ENCODE measurements at places on chromosomes 7 and 10.

GRCh38 chr10:119680650-119681081, 29.5 kb downstream of the BAG3 start:
- DNase-seq: no peak

- no peak for DNase-seq
These were observed 197.0 kb downstream of the PLXNA4 start for GRCh38 chr7:132379292-132379691.

- DNase-seq: no peak
These were observed 397.2 kb downstream of the SUGCT start for GRCh38 chr7:40531956-40532355.

- DNase-seq: no peak
These were observed 1.3 kb downstream of the CAMK2B start for GRCh38 chr7:44324204-44324480.

DNA sequence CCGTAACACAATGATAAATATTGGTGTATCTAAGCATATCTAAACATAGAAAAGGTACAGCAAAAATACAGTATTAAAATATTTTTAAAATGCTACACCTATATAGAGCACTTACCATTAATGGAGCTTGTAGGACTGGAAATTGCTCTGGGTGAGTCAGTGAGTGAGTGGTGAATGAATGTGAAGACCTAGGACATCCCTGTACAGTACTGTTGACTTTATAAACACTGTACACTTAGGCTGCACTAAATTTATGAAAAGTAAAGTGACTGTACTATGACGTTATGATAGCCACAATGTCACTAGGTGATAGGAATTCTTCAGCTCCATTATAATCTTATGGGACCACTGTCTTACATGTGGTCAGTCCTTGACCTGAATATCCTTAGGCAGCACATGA, 147.0 kb downstream of the GLI3 start:
- no peak for DNase-seq

DNA sequence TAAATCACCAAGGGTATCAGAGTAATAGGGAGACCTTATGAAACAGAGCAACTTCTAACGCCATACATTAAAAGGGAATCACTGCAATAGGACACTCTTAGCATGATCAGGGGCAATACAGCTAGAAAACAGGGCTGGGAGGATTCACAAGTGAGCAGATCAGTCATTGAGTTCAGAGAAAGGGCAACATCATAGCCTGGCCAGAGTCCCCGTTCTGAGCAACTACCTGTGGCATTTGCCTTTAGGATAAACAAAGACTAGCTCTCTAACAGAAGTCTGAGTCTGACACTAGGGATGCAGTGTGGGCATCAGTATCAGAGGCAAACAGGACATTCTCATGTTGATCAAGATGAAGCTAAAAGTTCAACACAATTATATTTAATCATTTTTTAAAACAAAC, 297.9 kb downstream of the DGKB start:
- no peak for DNase-seq

DNA sequence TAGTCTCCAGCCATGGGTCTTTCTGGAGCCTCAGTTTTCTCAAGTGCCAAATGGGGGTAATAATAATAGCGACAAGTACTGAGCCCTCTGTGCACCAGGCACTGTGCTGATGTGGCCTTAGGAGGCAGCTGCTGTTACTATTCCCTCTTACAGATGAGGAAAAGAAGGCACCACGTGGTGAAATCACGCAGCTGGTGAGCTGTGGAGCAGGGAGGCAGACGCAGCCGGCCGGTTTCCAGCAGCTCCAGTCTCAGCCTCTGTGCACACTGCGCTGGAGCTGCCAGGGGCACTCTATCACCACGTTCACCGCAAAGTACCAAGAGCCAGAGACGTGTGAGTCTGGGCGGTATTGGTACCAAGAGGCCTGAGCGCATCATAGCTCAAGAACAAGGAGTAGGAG, 9.6 kb downstream of the PYROXD2 start:
- no peak for DNase-seq

DNA sequence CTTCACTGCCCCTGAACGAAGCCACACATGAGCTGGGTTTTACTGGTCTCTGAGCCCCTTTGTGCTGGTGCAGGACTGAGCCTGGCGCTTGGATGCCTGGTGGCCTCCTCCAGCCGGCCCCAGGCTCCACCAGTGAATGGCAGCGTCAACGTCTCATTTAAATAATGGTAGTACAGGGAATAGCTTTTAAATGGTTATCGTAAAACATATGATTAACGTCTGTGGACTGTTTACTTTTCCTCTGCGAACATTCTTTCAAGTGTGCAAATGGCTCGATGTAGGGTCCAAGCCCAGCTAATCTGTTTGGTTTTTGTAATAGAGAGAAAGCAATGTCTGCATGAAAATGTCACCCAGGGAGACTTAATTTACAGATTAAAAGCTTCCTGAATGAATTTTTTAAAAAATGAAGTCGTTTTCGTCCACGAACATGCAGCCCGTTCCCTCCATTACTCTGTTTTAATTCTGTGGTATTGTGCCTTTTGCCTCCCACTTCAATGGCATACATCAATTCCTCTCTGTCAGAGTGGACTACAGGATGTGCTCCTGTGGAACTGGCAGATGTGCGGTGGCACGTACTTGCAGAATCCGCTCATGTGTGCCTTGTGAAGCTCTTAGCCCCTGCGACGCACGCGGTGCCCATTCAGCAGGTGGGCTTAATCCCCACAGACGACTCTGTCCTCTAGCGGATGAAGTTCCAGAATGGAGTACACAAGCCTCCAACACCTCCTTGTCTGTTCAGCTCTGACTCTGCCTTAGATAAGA, 192.7 kb downstream of the TCF7L2 start:
- no peak for DNase-seq

DNA sequence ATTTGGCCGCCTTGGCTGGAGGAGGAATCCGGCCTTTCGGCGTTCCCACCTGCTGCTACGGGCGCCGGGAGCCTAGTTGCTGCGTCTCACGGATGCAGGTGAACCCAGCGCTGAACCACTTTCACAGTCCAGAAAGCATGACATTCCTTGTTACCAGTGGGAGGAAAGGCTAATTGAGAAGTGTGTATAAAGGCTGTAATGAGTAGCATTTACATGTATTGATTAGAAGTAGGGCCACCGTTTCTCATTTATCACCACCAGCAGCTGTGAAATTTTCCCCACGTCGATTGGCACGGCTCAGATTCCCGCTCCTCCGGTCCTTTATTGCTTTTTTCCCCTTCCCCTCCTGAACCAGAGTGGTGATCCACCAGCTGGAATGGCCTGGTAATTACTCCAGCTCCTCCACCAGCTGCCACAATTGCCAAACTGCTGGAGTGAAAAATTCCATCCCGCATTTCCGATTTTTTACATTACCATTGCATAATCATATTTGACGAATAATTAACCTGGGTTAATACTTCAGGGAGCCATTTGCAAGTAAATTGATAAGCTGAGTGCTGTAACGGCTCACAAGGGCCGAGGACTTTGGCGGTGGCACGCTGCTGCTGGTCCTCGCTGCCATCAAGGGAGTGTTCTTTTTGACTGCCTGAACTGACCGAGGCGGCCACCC, 153.3 kb downstream of the POU6F2 start:
- DNase-seq: no peak

DNA sequence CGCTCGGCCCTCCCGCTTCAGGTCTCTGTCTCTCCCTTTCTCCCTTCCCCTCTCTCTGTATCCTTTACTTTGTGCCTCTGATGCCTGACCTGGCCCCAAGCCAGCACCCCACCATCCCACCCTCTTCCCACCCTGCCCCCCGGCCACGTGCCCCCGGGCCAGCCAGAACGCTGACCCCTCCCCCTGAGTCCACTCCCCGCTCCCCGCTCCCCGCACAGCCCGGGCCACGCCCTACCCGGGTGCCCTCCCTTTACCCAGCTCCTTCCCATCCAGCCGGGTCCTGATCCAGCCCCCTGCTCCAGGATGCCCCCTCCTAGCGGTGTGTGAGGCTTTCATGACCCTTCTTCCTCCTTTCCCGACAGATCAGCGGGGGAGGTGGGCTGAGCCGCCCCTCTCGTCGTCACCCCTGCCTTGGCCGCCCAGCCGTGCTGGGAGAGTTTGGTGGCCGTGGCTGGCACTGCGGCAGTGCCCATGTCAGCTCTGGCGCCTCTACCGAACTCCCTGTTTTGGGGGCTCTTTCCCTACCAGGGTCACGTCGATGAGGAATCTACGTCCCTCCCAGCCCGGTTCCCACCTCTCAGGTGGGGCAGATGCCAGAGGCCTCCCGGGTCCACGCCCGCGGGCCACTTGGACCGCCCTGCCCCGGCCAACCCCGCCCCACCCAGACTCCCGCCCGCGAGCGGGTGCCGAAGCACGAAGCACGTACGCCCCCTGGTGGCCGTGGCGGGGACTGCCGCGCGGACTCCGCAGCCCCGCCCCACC, 127.4 kb downstream of the UBE2H start:
- DNase-seq: peak; percentile 89

DNA sequence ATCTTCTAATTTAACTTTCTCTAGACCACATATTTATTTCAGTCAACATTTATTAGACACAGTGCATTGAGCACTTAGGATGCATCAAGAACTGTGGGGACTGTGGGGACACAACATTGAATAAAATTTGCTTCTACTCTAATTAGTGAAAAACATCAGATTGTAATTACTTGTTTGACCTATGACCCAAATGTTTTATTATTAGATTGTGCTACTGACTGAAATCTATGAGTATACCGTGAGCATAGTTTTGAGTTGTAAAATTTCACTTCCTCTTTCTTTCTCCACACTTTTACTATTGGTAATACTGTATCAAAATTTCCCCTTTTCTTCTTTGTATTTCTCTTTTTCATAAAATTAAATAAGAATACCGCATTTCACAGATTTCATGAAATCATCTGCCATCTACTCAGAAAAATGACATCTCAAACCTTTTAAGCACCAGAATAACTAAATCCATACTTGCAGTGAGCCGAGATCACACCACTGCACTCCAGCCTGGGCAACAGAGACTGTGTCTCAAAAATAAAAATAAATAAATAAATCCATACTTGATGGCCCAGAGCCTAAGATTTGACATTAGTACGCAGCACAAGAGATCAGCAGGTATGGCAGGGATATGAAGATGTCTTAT, 25.4 kb upstream of the INPP5F start:
- no peak for DNase-seq

DNA sequence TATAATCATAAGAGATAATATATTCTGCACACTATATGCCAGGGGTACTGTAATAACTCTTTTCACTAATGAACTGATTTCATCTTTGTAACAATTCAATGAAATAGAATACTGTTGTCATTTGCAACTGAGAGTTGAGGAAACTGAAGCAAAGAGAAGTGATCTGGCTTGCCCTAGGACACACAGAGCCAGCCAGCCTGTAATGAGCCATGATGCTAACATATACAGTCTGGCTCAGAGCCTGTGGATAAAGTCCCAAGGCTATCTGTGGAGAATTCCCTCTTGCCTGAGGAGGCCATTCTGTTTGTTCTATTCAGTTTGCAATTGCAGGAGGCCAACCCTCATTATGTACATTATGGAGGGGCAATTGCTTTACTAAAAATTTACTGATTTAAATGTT, 241.3 kb downstream of the CXCL12 start:
- DNase-seq: no peak

- no peak for DNase-seq
These were observed 722 bp downstream of the DENND10 start for GRCh38 chr10:119104654-119105015.

GRCh38 chr10:93874309-93875031, 19.3 kb upstream of the SLC35G1 start:
- DNase-seq: peak; percentile 27

GRCh38 chr10:47278152-47278473, 21.9 kb upstream of the GDF10 start:
- no peak for DNase-seq

DNA sequence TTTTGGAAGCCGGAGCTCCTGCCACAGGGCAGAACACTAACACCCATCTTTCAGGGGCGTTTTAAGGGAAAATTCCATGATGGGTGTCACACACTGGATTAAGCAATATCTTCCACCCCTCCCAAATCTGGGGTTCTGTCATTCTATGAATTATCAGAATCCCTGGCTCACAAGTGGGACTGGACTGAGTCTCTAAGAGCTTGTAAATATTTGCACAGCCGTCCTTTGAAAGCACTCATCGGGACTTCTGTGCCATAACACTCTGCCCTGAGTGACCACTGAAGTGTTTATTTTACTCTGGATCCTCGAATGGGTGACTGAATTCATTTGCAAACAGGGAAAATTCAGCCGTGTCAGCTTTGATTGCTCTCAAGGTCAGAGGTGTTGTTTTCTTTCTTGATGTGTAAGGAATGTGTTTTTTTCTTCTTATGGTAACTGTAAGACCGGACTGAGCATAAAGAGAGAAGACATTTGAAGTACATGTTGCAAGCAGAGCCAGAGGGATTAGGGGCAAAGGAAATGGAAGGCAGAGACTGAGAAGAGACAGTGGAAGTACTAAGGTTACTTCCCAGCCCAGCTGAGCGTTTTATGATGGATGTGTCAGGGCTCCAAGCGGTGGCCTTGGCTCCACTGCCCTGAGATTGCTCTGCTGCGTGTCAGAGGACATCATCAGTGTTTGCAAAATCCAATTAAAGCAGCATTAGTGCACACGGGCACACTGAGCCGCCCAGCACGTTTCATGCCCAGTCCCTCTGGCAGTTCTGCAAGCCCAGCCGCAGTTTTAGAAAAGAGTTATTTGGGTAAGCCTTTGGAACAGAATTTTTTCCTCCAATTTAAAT, 17.7 kb upstream of the GTPBP4 start:
- no peak for DNase-seq

- no peak for DNase-seq
These were observed 140.7 kb downstream of the SLC25A13 start for GRCh38 chr7:96181174-96181573.

DNA sequence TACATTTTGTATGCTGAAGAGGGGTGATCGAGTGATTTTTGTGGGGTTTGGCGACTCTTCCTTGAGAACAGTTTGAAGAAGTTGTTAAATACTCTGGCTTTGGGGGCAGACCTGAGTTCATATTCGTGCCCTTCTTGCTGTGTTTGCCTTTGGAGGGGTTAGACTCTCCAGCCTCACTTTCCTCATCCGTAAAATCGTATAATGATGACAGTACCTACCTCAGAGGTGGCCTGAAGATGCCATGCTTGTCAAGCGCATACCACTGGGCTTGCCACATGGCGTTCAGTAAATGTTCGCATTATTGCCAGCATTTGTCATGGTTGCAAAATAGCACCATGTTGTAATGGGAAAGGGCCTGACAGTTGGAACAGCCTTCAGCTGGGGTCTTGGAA, 1.3 kb downstream of the STK17A start:
- DNase-seq: no peak

GRCh38 chr10:93028883-93029282, 31.7 kb upstream of the CYP26C1 start:
- no peak for DNase-seq

GRCh38 chr7:51224811-51225595, 91.6 kb downstream of the COBL start:
- no peak for DNase-seq

DNA sequence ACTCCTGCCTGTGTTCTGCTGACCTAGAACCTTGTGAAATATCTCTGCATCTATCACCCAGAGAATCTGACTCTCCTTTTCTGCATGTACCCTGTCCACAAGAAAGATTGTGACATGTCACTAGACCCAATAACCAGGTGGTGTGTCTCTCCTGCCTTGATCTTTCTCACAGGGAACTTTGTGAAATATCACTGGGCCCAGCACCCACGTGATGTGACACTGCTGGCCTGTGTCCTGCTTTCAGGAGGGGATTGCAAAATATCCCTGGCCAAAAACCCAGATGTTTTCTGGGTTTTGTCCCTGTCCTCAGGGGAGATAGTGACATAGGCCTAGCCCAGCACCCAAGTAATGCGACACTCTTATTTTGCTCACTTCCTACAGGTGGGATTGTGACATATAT, 10.1 kb upstream of the ZNF107 start:
- no peak for DNase-seq

GRCh38 chr10:103506061-103506460, 12.6 kb downstream of the NEURL1 start:
- no peak for DNase-seq

- DNase-seq: no peak
These were observed 115.1 kb downstream of the ICA1 start for GRCh38 chr7:8146788-8147413.
